Dermis microvascular lymphatic vessel endothelial cell (primary cell): ENCODE measurements at places on chromosomes 2 and 18. TPM values are rescaled to one million over a fixed set of nuclear protein-coding genes. Genes with fewer than 3 reads are reported as not detected.

Gene INHBB
- 20.4 and 35.3 TPM in 2 replicates for total RNA-seq

Gene KATNAL2
- 0.25 and 0.64 TPM in 2 replicates for total RNA-seq

Gene SP5
- not detected in 2 replicates for total RNA-seq

Gene INHA
- under 0.01 TPM in 1 of 2 replicates, not detected in the other for total RNA-seq

Gene PIEZO2
- total RNA-seq = 212 and 343 TPM in 2 replicates

Gene RNF25
- 29.8 and 34.4 TPM in 2 replicates for total RNA-seq

Gene PARD3B
- total RNA-seq = 6.4 and 11.9 TPM in 2 replicates

Gene PPM1G
- 88.5 and 101 TPM in 2 replicates for total RNA-seq

Gene UGT1A8
- not detected in 2 replicates for total RNA-seq

Gene SULT1C4
- total RNA-seq = 108 and 114 TPM in 2 replicates

Gene TXNDC2
- under 0.01 TPM in 1 of 2 replicates, not detected in the other for total RNA-seq

Gene CHRNG
- not detected in 2 replicates for total RNA-seq

Gene TUBA4B
- not detected in 2 replicates for total RNA-seq

Gene SCYGR4
- total RNA-seq = not detected in 2 replicates

Gene APOB
- total RNA-seq = under 0.01 and 0.13 TPM in 2 replicates

Gene VIL1
- not detected in 2 replicates for total RNA-seq

Gene ALPI
- total RNA-seq = not detected in 2 replicates

Gene DSG1
- total RNA-seq = not detected in 2 replicates

Gene NDUFS1
- total RNA-seq = 102 and 121 TPM in 2 replicates

Gene OSR1
- total RNA-seq = 0.39 and 0.76 TPM in 2 replicates

Gene TUBA3E
- not detected in 2 replicates for total RNA-seq

Gene DUSP19
- 2.1 and 2.4 TPM in 2 replicates for total RNA-seq

Gene TEKT4
- not detected in 2 replicates for total RNA-seq

Gene CRACDL
- 0.76 and 3.0 TPM in 2 replicates for total RNA-seq

Gene TMEM17
- total RNA-seq = 1.3 and 2.0 TPM in 2 replicates

Gene SLC66A3
- 36.7 and 42.1 TPM in 2 replicates for total RNA-seq

Gene EVX2
- not detected in 2 replicates for total RNA-seq
